A673 (cell line): ENCODE measurements at places on chromosomes 6 and 20. TPM values are rescaled to one million over a fixed set of nuclear protein-coding genes. Genes with fewer than 3 reads are reported as not detected.

DNA sequence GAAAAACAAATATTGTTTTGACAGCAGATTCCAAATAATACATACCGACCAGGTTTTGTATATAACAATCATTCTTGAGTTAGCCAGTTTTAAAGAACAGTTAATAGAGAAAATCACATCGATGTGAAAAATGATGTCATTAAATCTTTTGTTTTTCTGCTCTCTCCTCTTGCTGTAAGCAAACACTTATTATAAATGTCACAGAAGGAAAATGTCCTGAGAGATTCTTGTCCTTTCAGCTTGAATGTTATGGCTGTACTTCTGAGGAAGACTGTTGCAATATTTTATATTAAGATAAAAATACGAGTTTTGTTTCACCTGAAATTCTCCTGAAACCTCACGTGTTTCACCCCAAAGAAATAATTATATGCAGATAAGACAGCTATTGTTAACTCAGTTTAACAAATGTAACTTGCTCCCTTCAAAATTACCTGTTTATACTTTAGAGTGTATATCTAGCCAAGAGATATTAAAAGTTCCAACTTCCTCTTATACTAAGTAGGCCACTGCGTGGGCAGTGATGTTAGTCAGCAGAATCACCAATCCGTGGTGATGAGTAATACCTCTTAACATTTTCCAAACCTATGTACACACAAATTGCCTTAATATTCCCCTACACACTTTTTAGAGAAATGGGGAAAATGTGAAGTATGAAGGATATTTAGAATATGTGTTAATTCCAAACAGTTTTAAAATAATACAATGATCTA lies 1111.4 kb upstream of the CITED2 start:
- no peak overlapping the region for H3K4me3 ChIP-seq
- H3K27ac ChIP-seq = no peak overlapping the region
- peak; percentile 46 for DNase-seq
- no peaks in the 10 kb centered on the region for H3K4me1 ChIP-seq

GRCh38 chr6:52423971-52424381 lies 3.8 kb downstream of the EFHC1 start:
- peak; percentile 48 for DNase-seq
- H3K27ac ChIP-seq = no peak overlapping the region
- peaks cover 13% of the 10 kb centered on the region for H3K4me1 ChIP-seq
- H3K4me3 ChIP-seq = no peak overlapping the region
- no peaks in the 10 kb centered on the region for H3K36me3 ChIP-seq

- no peaks in the 10 kb centered on the region for H3K27me3 ChIP-seq
- DNase-seq = no peak
- H3K4me3 ChIP-seq = peak overlapping the region; percentile 53
- peaks cover 8% of the 10 kb centered on the region for H3K4me1 ChIP-seq
These were observed 516 bp downstream of the TMEM151B start for GRCh38 chr6:44270526-44271405.

- peaks cover 8% of the 10 kb centered on the region for H3K27me3 ChIP-seq
- no peaks in the 10 kb centered on the region for H3K36me3 ChIP-seq
- H3K27ac ChIP-seq = no peak overlapping the region
- H3K4me3 ChIP-seq = no peak overlapping the region
- peaks cover 4% of the 10 kb centered on the region for H3K4me1 ChIP-seq
These were observed 4.8 kb upstream of the IGF2R start for GRCh38 chr6:159964046-159964445.

DNA sequence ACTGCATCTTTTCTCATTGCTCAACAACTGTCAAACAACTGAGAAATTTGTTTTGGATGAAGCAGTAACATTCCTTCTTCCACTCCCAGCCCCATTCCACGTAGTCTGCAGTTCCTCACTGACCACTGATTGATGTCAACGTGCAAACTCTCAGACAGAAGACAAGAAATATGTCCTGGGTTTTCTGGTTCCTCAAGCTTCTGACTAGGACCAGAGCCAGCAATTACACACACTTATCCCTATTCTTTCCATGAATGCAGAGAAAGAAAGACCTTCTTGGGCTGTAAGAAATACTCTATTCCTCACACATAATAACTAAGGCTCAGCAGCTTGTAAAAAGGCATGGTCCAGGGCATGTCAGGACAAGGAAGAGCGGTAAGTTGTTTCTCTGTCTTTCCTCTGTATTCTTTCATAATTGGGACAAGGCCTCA lies 790.1 kb upstream of the SLC35B3 start:
- no peak overlapping the region for H3K4me3 ChIP-seq
- no peaks in the 10 kb centered on the region for H3K36me3 ChIP-seq
- peaks cover 7% of the 10 kb centered on the region for H3K4me1 ChIP-seq
- DNase-seq = no peak

- H3K36me3 ChIP-seq = no peaks in the 10 kb centered on the region
- H3K4me1 ChIP-seq = peaks cover 6% of the 10 kb centered on the region
These were observed 2.1 kb upstream of the ZKSCAN4 start for GRCh38 chr6:28254121-28254519.

- H3K27me3 ChIP-seq = no peaks in the 10 kb centered on the region
- no peak overlapping the region for H3K4me3 ChIP-seq
- no peak for DNase-seq
- no peaks in the 10 kb centered on the region for H3K4me1 ChIP-seq
- H3K36me3 ChIP-seq = no peaks in the 10 kb centered on the region
These were observed 629.8 kb upstream of the AGPAT4 start for GRCh38 chr6:161903584-161904212.

- no peaks in the 10 kb centered on the region for H3K27me3 ChIP-seq
- no peak overlapping the region for H3K27ac ChIP-seq
- no peak overlapping the region for H3K4me3 ChIP-seq
These were observed 19.8 kb downstream of the MTFR2 start for GRCh38 chr6:136230219-136230853.

- no peak for DNase-seq
- no peaks in the 10 kb centered on the region for H3K27me3 ChIP-seq
- no peak overlapping the region for H3K4me3 ChIP-seq
- H3K36me3 ChIP-seq = peaks cover 86% of the 10 kb centered on the region
- no peak overlapping the region for H3K27ac ChIP-seq
These were observed 8.1 kb downstream of the NELFCD start for GRCh38 chr20:58989196-58989595.

DNA sequence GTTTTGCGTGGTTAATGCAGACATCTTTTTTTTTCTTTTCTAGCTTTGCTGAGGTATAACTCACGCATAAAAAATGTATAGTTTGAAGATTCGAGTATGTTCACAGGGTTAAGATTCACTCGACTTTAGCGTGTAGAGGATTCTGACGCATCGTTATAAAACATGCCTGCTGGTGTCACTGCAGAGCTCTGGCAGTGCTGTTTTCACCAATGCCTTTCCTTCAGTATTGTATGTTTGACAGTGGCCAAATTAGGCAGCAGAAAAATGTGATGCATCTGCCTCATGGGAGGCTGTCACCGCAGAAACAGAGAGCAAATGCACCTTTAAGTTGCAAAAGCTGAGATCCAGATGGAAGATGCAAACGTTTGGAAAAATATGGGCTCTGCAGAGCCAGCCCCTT lies 18.0 kb upstream of the SIRPB2 start:
- no peak overlapping the region for H3K4me3 ChIP-seq
- DNase-seq = peak; percentile 62
- H3K27me3 ChIP-seq = peaks cover 6% of the 10 kb centered on the region
- no peaks in the 10 kb centered on the region for H3K36me3 ChIP-seq
- no peak overlapping the region for H3K27ac ChIP-seq
- no peaks in the 10 kb centered on the region for H3K4me1 ChIP-seq

- H3K27ac ChIP-seq = no peak overlapping the region
- no peak for DNase-seq
- no peaks in the 10 kb centered on the region for H3K27me3 ChIP-seq
- H3K36me3 ChIP-seq = no peaks in the 10 kb centered on the region
- peaks cover 26% of the 10 kb centered on the region for H3K4me1 ChIP-seq
These were observed 41.6 kb downstream of the CDKAL1 start for GRCh38 chr6:20575704-20576451.

- no peaks in the 10 kb centered on the region for H3K4me1 ChIP-seq
- no peaks in the 10 kb centered on the region for H3K27me3 ChIP-seq
- H3K36me3 ChIP-seq = no peaks in the 10 kb centered on the region
- DNase-seq = peak; percentile 34
These were observed 725.7 kb upstream of the FLRT3 start for GRCh38 chr20:15063081-15063480.

DNA sequence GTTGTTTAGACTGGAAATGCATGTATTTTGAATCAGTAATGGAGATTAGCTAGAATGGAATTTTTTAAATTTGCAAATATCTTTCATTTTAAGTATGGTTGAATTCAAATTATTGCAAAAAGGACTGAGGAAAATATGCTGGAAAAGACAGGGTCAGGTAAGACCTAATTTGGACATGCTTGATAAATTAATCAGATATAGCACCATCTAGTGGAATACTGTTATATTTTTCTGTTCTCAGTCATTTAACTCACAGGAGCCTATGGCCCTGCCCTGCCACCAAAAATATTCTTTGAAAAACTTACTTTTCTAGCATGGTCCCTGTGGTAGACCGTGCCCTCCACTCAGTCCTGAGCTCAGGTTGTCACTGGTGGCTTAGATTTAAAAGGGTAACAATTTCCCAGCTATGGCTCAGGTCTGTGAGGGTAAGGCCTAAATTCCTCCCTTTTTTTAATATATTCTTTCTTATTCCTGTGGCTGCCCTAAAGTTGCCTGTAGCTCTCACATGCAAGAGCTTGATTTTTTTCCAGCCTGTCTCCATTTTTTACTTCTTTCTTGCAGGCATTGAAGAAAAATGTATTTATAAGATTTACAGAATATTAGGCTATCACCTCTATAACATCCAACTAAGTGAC lies 25.3 kb upstream of the KIAA1586 start:
- H3K4me1 ChIP-seq = no peaks in the 10 kb centered on the region
- H3K36me3 ChIP-seq = no peaks in the 10 kb centered on the region
- H3K27me3 ChIP-seq = no peaks in the 10 kb centered on the region
- H3K4me3 ChIP-seq = no peak overlapping the region

CFAP206 gene
- 0.61 TPM in 1 of 2 replicates, not detected in the other for total RNA-seq

GLYATL3 gene
- not detected in 2 replicates for total RNA-seq

PROKR2 gene
- total RNA-seq = not detected in 2 replicates

HFE gene
- total RNA-seq = 7.8 and 11.5 TPM in 2 replicates
